ENCODE measurements at places on chromosomes 6 and 20.

DNA sequence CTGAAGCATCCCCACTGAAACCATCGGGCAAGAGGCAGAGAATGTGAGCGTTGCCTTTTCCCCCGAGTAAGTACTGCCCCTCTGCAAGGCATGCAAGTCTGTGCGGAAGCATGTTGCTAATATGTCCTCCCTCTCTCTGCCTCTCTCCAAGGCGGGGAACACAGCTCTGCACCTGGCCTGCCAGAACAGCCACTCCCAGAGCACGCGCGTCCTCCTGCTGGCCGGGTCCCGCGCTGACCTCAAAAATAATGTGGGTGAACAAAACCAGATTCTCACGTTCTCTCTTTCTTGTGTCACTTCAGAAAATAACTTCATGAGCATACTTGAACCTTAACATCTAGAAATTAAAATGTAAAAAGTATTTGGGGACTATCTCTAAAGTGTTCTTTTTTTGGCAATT, 26.4 kb downstream of the LYRM2 start:
- no peak for DNase-seq

DNA sequence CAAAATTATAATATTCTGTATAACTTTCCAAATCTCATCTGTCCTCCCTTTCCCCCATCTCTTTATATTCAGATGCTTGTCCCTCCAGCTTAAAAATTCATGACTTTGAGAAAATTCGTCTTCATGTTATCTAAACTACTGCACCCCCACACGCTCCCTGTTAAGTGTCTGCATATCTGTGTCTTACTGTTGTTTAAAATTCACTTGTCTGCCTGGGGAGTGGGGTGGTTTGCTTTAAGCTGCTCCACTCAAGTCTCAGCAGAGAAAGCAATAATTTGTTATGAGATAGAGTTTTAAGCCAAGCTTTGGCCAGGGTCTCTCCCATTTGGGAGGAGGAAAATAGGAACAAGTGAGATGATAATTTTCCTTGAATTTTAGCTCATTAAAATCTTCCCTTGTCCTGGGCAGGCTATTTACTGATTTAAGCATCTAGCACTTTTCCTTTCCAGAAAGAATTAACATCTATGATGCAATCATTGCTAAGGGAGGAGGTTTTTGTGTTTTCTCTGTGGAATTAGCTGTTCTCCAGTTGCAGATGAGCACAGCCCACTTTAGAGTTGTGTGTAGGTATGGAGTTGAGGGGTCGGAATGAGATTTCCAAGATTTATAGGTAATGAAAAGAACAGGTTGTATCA, 36.8 kb downstream of the MTHFD1L start:
- no peak for DNase-seq

DNA sequence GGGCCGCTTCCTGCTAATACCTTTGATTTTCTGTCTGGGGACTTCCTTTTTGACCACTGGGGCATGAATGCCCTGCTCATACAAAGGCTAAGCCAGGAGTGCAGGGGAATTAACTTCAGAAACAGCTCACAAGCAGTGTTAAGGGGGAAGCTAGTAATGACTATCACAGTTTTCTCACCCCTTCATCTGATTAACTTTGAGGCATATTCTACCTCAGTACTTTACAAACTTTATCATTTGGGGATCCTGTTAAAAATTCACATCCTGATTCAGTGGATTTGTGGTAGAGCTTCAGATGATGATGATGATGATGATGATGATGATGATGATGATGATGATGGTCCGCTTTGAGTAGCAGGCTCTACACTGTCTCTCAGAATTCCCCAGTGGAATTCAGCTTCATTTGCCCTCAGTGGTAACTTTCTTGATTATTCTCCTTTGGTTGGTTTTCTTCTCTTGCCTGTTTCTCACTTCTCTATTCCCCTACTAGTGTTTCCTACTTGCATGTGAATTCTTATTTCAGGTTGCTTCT, 78.4 kb upstream of the TMEM170B start:
- DNase-seq: no peak

DNA sequence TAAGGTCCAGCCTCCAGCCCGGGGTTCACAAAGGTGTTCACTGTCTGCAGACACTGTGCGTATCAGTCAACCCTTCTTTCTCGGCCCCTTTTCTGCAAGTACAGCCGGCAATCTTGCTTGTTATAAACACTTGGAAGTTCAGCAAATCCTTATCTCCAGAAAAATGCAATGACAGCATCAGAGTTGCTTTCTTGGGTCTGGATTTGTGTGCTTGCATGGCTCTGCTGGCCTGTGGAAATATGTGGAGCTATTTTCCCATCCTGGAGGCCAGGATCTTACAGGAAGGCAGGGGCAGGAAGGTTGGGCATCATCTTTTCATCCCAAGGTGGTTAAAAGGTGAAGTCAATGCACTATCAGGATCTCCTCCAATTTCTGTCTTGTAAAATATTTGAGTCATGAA, 100.3 kb downstream of the SMOC2 start:
- no peak for DNase-seq

DNA sequence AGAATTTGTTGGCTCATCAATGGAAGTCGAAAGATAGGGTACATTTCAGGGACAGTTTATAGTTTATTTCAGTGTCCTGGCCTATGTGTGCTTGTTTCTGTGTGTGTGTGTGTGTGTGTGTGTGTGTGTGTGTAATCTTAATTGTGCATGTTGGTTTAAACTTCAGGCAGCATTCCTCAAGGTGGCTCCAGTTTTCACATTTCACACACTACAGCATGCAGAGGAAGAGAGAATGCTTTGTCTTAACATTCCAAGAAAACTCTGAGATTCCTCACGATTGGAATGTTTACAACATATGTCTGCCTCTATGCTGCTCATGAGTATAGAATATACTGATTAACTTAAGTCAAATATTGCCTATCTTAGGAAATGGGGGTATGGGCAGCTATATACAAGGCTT, 332.6 kb upstream of the EPHA7 start:
- no peak for DNase-seq

All from M059J (cell line).